ENCODE measurements at places on chromosomes 13 and 19. TPM values are rescaled to one million over a fixed set of nuclear protein-coding genes. Genes with fewer than 3 reads are reported as not detected.

The ZNF649 gene
- 14.3 TPM for total RNA-seq

The PRSS57 gene
- total RNA-seq, result not detected

The POGLUT2 gene
- 4.8 TPM for total RNA-seq

The ZNF224 gene
- total RNA-seq, result 27.3 TPM

The CGB3 gene
- not detected for total RNA-seq

The NKPD1 gene
- total RNA-seq, result not detected

- no peaks in the 10 kb centered on the region for H3K36me3 ChIP-seq
- H3K4me1 ChIP-seq, result no peaks in the 10 kb centered on the region
- H3K4me3 ChIP-seq, result no peak overlapping the region
- H3K27ac ChIP-seq, result no peak overlapping the region
- no peaks in the 10 kb centered on the region for H3K27me3 ChIP-seq
These were observed 129.4 kb downstream of the AKAP11 start for GRCh38 chr13:42401376-42401775.

DNA sequence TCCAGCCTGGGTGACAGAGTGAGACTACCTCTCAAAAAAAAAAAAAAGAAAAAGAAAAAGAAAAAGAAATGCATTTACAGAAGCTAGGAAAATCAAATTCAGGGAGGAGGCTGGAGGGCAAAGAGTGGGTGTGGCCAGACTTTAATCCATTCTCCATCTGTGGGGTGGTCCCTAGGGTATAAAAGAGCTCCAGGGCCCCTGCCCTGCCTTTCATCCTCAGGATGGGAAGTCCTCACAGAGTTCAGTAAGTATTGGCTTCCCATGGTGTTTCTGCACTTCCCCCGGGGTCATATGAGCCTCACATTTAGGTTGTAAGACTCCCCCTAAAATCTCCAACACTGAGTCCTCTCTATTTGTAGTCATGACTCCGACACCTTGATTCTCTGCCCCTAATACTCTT is 33.0 kb downstream of the DPRX start:
- no peaks in the 10 kb centered on the region for H3K4me1 ChIP-seq
- H3K36me3 ChIP-seq, result no peaks in the 10 kb centered on the region
- no peak overlapping the region for H3K4me3 ChIP-seq
- no peaks in the 10 kb centered on the region for H3K27me3 ChIP-seq
- DNase-seq, result no peak
- no peak overlapping the region for H3K27ac ChIP-seq

DNA sequence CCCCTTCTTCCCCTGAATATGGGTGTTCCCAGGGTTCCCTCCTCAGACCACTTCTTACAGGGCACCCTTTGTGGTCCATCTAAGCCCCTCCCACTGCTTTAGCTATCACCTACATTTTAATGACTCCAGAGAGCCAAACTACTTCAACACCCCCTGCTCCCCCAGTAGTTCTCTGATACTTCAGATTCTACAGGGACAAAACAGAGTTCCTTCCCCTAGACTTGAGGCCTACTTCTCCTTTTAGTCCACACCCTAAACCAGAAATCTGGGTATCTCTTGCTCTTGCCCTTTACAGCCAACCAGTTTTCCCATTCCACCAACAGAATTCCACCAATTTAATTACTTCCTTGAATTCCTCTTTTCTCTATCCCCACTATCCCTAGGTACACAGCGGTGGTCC is 107.2 kb downstream of the KCNRG start:
- DNase-seq, result no peak
- H3K4me3 ChIP-seq, result no peak overlapping the region
- H3K4me1 ChIP-seq, result no peaks in the 10 kb centered on the region
- no peaks in the 10 kb centered on the region for H3K27me3 ChIP-seq
- no peak overlapping the region for H3K27ac ChIP-seq
- no peaks in the 10 kb centered on the region for H3K36me3 ChIP-seq

DNA sequence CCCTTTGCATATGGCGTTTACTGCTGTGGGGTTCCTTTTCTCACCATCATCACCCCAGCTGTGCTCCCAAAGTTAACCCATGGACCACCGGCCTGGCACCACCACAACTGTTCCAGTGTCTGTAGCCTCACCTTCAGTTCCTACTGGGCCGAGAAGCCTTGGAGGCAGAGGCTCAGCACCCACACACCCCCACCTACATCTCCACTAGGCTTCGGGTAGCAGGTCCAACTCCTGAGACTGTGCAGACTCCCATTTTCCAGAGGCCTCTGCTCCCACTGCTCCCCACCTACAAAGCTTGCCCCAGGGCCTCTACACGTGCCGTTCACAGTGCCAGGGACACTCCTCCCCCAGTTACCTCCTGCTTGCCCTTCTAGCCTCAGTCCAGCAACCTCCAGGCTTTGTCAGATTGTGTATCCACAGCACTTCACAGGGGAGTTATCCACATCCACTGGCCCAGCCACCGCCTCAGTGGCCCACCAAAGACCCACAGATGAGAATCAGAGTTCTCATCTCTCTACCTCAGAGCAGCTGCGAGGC is 14.1 kb downstream of the SLC27A5 start:
- no peaks in the 10 kb centered on the region for H3K4me1 ChIP-seq
- H3K4me3 ChIP-seq, result no peak overlapping the region
- no peak overlapping the region for H3K27ac ChIP-seq
- H3K27me3 ChIP-seq, result no peaks in the 10 kb centered on the region
- H3K36me3 ChIP-seq, result no peaks in the 10 kb centered on the region
